Hematopoietic multipotent progenitor cell treated with erythropoietin and hydrocortisone succinate and interleukin-3 and kit ligand, for 4 days (in vitro differentiated cells): ENCODE measurements at places on chromosomes 4 and X.

DNA sequence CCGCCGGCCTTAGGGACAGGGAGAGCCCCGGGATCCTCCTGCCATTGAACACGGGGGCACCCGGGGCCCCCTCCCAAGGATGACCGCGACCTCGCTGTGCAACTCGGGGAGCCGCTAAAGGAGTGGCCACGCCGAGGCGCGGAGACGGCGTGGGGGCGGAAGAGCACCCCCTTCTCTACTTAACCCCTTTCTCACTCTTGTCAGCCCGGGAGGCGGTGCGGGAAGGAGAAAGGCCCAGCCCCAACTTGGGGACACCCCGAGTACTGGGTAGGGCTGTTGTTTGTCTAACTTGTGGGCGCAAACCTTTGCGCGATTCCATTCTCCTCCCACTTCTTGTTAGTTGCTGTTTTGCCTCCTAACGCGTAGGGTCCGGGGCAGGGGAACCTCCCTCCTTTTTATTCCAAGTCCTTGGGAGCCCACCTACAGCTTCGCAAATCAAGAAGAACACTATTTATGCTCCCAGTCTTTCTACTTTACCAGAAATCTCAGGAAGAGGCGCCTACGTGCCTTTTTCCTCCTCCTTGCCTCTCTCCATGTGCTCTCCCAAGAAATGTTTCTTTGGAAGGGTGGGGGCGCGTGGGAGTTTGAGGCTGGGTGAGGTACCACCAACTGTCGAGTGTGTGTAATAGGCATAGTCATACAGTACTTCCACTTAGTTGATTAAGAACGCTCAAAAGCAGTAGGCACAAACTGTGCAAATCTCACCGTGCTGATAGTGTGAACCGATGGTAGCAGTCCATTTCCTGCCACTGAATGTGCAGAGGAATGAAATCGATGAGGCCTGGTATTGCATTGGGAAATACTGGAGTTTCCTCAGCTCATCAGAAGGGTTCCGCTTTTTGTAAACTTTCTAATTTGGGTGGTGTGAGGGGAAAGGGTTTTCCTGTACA, 813 bp downstream of the DIAPH2 start:
- DNase-seq, result peak; percentile 57

GRCh38 chr4:168683595-168683994, 186.7 kb downstream of the PALLD start:
- no peak for DNase-seq

DNA sequence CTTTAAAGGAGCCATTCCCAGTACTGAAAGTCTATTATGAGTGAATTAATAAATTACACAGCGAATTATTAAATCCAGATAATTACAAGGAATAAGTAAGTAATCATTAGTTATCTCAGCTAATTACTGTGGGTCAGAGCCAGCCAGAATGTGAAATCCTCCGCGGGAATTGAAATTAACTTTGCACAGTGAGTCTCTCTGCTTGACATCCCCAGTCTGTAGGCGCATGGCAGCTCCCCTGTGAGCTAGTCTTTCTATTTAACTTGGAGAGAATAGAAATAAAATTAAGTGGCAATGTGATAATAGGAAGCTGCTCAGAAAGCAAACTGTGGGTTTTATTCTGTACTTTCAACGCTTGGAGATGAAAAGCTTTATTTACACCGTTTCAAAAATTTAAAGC, 7.2 kb downstream of the POU4F2 start:
- no peak for DNase-seq

DNA sequence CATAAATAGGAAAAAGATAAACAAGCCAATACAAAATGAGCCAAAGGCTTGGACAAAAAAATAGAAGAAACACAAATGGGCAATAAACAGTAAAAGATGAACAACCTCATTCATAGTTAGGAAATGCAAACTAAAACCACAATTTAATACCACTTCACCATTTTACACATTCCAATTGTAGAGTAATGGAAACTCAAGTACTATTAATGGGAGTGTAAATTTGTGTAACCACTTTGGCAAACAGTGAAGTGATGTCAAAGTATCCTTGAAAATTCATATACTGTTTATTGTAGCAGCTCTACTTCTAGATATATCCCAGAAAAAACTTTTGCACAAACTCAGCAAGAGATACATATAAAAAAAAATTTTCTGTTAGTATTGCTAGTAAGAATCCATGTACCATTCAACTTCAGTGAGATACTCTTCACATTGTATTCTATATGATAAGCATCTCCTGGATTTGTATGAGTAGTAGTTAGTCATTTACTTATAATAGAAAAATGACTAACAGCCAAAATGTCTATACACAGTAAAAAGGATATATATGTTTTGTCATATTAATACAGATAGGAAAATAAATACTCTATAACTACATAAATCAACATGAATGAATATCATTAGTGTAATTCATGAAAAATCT, 229.8 kb downstream of the DKK2 start:
- DNase-seq, result no peak

DNA sequence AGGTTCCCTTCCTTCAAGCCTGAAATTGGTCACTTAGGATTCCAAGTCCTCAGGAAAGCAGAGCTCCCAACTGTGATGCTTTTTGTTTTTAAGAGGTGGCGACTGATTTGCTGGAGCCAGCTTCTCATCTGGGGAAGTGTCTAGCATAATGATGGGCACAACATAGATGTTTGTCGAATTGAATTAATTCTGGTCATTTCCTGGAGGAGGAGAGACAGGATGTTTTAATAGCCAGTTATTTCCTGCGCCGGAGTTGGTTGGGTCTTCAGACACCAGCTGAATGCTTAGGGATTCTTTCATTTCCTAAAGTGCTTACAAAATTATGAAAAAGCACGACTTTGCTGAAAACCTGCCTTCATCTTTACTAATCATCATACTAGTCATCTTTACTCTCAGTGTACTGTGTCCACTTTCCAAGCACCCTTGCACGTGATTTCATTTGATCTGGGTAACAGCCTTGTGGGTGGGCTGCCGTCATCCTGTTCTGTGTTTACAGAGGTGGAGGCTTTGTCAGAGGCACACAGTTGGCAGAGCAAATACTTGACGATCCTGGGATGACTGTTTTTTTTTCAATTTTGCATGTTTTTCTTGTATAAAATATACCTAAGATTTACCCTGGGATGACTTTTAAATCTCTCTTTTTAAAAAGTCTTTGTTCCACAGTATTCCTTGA, 49.5 kb downstream of the RGS12 start:
- peak; percentile 11 for DNase-seq
